K562 (cell line): ENCODE measurements at places on chromosomes 16 and 17. TPM values are rescaled to one million over a fixed set of nuclear protein-coding genes. Genes with fewer than 3 reads are reported as not detected.

The CLEC19A gene
- not detected in 2 replicates for total RNA-seq

The INCA1 gene
- 0.22 TPM in 1 of 2 replicates, not detected in the other for total RNA-seq

DNA sequence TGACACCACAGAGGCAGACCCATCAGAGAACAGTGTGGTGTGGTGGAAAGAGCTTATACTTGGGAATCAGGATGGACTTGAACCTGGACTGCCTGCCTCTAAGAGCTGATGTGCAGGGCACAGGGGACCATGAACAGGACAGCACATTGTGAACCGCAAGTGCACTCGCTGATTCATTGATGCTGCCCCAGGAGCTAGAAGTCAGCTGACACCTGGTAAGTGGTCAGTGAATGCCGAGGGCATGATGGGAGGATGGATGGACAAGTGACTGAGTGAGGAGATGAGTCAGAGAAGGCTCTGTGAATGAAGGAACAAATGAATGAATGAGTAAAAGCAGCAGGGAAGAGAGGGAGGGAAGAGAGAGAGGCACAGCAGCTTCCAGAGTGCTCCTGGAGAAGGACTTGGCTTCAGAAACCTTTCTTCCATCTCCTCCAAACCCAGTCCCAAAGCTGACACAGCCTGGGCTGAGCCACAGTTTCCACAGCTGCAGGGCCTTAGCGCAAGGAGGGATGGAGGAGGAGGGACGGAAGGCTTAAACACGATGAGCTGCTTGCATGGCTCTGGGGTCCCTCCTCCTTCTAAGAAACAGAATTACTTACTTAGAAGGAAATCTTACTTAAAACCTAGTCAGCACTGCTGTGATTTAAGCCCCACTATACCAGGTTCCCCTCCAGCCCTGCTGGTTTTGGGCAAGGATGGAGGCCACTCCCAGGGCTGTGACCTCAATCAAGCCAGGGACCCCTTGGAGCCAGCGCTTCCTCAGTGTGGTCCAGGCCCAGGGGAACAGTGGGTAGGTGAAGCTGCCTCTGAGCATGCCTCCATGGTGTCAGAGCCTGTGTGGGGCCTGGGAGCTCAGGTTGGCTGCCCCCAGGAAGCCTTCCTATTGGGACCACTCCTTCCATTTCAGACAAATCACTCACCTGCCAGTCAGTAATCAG, 184.6 kb downstream of the TMEM132E start:
- DNase-seq: no peak

DNA sequence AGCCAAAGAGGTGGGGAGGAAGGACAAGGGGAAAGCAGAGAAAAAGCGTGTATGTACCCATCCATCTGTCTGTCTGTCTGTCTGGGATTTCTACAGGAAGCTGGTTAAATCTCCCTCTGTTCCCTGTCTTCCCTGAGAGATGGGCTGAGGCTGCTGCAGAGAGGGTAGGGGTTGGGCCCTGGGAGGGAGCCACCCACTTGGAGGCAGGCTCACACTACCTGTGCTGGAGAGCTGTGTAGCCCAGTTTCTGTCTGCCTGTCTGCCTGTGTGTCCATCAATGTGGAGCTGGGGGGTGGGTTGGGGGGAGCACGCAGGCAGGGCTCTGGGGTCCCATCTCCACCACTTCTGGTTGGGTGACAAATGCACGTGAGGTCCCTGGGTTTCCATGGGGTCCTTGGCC, 18.6 kb upstream of the C17orf113 start:
- no peak for DNase-seq

DNA sequence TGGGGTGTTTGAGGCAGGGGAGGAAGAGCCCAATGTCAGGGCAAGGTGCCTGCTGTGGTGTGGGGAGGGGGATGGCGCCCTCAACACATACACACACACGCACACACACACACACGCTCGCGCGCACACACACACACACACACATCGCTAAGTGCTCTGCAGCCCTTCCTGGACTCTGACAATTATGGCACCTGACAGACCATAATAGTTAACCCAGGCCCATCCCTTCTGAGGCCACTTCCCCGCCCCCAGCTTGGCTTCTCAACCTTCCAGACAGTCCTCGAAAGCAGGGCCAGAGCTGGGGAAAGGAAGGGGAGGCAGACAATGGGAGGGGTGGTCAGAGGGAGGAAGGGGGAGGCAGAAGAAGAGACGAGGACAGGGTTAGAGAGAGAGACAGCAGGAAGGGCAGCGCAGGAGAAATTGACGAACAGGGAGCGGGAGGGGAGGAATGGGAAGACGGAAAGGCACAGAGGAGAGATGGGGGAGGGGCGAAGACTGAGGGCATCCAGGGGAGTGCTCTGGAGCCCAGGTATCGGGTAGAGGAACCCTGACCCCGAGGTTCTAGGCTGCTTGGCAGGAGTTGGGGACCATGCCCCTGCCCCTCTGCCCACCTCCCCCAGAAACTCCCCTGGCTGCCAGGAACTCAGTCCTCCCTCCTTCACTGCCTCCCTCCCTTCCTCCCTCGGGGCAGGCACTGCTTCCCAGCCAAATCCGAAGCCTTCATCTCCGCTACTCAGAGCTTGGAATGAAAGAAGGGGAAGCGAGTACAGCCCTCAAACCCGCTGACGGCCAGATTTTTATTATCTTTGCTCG, 4.0 kb downstream of the SRCIN1 start:
- peak; percentile 58 for DNase-seq

DNA sequence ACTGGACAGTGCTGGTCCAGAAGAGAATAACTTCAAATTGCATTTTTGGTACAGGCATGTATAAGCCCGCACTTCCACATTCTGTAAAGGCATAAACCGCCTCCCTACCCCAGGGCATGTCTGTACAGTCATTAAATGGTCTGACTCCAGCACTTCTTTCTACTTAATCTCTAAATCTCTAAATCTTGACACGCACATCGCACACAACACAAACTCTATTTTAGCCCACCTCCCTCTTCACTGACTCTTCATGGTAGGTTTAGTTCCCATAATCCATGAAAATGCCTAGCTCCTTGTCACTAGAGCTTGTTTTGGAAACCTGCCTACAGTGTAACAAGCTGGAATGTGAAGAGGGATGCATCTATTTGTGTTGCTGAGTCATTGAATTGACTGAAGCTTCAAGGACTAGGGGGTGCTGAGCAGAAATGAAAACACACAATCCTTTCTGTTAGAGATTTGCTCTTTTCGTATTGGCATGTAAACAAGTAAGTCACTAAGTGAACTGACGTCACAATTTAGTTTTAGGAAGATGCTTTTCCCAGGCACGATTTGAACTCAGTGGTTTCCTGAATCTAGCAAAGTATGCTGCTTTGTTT, 1.6 kb upstream of the DUSP14 start:
- peak; percentile 42 for DNase-seq

DNA sequence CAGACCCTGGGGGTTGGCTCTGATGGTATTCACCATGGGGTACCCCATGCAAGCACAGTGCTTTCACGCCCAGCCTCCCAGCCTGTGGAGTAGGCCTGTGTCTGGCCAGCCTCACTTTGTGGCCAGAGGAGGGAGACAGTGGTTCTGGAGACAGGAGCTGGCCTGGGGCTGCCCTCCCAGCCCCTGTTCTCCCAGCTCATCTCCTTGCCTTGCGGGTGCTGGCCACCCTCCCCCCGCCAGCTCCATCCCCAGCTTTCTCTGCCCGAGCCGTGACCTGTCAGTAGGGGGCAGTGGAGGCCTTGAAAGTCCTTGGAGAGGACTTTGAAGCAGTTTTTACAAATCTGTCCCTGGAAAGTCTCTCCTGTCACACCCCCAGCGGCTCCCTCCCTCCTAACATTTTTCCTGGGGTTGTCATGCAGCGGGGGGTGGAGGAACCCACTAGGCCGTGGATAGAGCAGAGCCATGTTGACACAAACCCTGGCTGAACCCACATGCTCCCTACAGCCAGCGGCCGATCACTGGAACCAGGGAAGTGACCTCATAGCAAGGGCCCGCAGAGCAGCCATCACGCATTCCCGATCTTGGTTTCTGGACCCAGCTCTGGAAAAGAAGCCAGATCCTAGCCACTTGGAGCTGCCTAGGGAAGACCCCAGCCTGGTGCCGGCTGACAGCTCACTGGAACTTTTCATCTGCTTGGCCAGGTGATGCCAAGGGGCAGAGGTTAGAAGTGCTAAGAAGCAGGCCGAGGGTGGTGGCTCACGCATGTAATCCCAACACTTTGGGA, 289.4 kb downstream of the SEC14L1 start:
- DNase-seq: peak; percentile 88

GRCh38 chr17:64448665-64449512, at the start of gene MILR1:
Gene MILR1, plus strand, starts transcription at chr17:64449115. Its CDS starts 54 bp downstream, at chr17:64449169.
- DNase-seq: peak; percentile 28
